ENCODE measurements at places on chromosomes 7 and 10.

- DNase-seq, result peak; percentile 57
Observed at GRCh38 chr10:101085846-101086245, 24.1 kb downstream of the KAZALD1 start.

DNA sequence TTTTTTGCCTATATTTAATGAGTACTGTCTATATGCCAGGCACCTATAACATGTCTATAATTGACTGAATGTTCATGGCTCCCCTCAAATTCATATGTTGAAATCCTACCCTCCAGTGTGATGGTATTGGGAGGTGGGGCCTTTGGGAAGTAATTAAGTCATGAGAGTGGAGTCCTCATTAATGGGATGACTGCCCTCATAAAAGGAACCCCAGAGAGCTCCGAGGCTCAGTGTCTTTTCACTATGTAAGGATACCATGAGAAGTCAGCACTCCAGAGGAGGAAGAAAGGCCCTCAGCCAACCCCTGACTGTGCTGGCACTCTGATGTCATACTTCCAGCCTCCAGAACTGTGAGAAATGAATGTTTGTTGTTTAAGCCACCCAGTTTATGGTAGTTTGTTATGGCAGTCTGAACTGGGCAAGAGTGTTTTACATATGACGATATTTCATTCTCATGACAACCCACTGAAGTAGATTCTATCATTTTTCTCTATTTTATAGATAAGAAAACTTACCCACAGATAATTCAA lies 61.1 kb upstream of the PCGF5 start:
- DNase-seq, result no peak

DNA sequence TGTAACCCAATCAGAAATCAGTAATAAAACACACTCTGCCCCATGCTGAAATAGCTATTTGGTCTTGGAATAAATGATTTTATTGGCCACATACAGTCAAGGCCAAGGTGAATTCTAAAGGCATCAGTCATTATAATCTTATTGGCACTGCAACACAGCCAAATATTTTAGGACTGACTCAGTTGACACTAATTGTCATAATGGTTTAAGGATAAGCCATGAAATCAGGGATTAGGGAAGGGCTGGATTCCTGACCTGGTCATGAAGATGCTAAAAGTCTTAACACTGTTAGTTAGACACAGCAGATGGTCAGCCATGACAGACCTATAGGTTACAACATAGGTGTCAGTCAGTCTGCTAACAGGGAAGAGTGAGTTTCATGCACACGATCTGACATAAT lies 330.3 kb upstream of the NPSR1 start:
- no peak for DNase-seq

DNA sequence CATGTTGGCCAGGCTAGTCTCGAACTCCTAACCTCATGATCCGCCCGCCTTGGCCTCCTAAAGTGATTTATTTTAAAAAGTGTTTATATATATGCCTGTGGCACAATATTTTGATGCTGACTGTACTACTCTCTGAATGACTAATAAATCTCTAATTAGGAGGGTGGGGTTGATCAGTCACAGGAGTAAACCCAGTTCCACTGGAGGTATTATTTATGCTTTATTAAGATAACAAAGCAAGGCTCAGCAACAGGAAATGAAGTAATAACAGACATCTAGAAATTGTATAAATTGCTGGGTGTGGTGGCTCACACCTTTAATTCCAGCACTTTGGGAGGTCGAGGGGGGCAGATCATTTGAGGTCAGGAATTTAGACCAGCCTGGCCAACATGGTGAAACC lies 26.0 kb upstream of the MCU start:
- peak; percentile 8 for DNase-seq

DNA sequence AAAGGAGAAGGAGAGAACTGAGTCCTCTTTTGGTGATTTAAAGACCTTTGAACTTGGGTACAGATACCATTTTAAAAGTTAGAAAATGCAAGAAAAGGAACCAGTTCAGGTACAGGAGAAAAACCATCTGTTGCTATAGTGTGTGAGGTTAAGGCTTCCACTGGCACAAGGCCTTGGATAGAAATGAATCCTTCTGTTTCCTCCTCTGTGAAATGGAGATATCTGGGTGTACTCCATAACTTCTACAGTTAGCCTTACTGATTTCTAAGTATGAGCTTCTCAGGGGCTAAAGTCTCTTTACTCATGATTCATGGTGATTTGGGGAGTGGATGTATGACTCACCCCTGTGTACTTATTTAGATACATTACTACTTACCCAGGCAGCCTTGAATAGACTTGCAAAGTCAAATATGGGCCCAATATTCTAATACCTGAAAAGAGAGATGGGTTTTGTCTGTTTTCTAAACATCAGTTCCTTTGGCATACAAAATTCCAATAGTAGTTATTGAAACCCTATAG lies 117.2 kb upstream of the ADO start:
- peak; percentile 34 for DNase-seq

- no peak for DNase-seq
Observed at GRCh38 chr7:105881439-105881838, 5.0 kb upstream of the ATXN7L1 start.

DNA sequence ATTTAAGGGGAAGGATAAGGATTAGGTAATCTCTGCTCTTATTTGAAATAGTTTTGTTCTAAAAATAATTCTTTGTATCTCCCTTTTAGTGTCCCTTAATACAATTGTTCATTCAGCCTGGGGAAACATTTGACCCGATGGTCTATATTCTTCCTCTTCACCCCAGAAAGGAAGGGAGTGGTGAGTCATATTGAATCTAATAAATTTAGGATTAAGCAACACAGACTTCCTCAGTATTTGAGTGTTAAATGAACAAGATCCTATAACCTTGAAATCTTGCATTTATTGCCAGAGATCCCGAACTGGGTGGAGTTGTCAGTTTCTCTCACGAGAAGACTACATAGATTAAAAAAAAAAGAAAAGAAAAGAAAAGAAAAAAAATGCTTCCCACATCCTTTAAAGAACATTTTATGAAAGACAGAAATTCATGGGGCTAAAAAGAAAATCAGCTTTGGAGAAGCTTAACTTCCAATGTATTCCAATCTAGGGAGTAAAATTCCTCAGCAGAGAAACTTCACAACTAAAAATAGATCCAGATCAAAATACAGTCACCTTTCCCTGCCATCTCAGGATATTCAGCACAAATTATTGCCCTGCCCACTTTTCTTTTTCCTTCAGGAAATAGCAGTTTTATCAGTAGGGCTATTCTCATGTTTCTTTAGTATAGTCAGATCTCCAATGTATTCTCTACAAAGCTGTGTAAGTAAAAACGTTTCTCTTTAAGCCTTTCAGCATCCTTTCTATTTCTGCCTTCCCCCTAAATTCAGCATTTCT lies 82.2 kb downstream of the SEMA3D start:
- no peak for DNase-seq

DNA sequence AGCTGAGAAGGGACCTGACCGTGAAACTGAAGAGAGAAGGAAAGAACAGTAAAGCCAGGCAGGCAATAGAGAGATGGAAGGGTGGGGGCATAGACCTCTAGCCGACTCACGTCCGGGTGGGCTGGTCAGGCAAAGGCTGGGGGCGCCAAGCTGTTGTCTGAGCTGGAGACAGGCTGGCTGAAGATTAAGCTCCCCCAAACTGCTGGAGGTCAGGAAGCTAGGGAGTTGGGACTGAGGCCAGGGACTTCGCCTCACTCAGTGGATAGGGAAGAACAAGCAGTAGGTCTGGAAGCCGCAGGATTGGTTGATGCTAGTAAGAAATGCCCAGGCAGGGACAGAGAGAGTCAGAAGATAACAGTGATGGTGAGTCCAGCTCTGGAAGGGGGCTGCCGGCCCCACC lies 5.3 kb downstream of the PITX3 start:
- DNase-seq, result no peak

- no peak for DNase-seq
Observed at GRCh38 chr10:86298501-86299001, 68.0 kb downstream of the GRID1 start.

DNA sequence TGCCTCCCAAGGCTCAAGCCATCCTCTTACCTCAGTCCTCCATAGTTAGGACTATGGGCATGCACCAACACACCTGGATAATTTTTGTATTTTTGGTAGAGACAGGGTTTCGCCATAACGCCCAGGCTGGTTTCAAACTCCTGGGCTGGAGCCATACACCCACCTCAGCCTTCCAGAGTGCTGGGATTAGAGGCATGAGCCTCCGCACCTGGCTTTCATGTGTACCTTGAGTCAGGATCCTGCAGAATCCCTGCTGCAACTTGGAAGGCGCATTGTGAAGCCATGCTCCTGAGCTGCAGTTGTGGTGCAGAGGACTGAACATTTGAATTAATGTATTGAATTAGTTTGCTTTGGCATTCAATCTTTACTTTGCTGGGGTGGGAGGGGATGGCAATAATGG lies 29.4 kb upstream of the NMT2 start:
- DNase-seq, result no peak

DNA sequence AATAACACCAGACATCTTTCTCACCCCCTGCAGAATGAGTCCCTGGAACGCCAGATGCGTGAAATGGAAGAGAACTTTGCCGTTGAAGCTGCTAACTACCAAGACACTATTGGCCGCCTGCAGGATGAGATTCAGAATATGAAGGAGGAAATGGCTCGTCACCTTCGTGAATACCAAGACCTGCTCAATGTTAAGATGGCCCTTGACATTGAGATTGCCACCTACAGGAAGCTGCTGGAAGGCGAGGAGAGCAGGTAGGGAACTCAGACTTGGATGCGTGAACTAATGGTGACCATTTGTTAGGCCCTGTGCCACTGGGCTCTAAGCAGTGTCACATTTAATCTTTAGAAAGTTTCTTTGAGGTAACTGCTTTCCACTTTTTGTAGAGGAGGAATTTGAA lies 7.1 kb downstream of the VIM start:
- DNase-seq, result peak; percentile 21

GRCh38 chr10:3402187-3402751 lies 229.7 kb upstream of the PITRM1 start:
- DNase-seq, result no peak

DNA sequence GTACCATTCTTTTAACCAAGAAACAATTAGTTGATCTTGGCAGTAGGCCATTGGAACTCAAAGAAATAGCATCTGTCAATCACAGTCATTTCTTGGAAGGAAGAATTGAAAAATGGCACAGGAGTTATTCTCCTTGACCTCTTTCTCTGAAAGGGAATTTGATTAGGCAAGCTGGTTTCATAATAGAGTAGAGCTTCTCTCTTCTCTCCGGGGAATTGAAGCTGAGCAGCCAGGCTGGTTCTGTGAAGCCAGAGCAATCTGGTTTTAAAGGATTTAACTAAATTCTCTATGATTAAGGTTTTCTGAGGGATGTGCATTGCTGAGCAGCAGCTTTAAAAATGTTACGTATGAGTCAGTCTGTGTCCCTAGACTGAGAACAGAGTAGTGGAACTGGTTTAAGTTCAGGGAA lies 70.2 kb downstream of the AHCYL2 start:
- peak; percentile 54 for DNase-seq

DNA sequence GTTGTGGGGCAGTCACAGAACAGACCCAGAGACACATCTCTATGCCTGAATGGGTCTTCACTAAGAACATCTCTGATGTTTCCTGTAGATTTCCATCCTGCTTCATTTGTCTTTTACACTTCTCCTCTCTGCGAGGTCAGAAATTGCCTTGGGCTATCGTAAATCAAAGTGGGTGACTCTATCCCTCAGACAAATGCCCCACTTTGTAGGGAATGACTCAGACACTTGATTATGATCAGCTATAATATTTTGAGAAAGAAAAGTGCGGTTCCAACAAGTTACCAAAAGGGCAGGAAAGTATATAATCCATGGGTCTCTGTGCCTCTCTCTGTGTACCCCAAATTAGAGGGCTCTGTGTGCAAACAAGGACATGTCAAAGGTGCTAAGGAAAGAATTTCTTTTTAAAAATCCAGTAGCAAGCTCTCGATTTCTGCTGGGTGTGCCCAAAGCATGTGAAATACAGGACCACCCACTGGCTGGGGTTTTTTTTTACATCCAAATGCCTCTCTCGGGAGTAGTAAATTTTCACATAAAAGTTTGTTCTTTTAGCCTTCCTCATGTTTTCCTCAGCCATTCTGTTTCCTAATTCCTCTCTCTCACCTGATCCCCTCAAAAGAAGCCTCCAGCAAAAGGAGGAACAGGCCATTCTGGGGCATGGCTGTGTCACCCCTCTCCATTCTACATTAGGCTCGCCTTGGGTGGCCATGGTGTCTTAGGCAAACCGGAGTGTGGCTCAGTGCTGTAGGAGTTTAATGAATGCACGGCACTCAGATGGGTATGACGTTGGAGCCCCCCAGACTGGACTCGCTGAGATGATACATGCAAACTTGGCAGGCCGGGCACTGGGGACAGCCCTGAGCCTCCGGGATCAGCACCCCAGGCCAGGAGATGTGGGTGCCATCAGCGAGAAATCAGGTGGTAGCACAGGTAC lies 6.3 kb upstream of the OPN4 start:
- peak; percentile 55 for DNase-seq

DNA sequence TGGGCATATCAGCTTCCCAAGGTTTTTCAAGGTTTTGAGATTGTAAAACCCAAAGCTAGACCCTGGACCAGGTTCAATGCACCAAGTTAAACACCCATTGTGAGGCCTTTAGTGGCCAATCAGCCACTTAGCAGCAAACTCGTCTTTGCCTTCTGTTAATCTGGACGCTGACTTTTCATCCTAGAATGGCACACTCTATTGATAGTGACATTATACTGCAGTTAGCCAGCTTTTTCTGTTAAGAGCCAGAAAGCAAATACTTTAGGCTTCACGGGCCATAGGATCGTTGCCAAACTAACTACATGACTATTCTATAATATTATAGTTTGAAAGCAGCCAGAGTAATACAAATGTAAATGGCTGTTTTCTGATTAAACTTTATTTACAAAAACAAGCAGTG lies 51.3 kb downstream of the VKORC1L1 start:
- DNase-seq, result no peak

- DNase-seq, result peak; percentile 66
Observed at GRCh38 chr10:105974803-105975456, 1189.6 kb downstream of the SORCS1 start.

GRCh38 chr7:135666846-135667245 lies 4.5 kb downstream of the STMP1 start:
- no peak for DNase-seq

- DNase-seq, result no peak
Observed at GRCh38 chr10:4953405-4953804, 9.8 kb upstream of the AKR1C1 start.

DNA sequence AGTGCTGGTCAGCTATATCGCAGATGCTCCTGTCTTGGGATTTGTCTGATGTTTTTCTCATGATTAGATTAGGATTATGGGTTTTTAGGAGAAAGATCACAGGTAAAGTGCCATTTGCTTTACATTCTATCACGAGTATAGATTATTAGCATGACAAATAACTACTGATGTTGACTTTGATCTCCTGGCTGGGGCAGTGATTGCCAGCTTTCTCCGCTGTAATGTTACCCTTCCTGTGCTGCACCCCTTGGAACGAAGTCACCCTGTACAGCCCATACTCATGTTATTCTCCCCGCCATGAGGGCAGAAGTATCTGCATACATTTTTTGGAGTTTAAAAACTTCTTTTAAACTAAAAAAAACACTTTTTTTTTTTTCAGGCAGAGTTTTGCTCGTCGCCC lies 10.8 kb upstream of the CLDN4 start:
- no peak for DNase-seq

- peak; percentile 81 for DNase-seq
Observed at GRCh38 chr10:6729071-6729774, 149.1 kb upstream of the PRKCQ start.

GRCh38 chr10:93471110-93471651 lies 11.0 kb downstream of the MYOF start:
- DNase-seq, result peak; percentile 87

- DNase-seq, result no peak
Observed at GRCh38 chr7:70619659-70620058, 512.3 kb upstream of the GALNT17 start.
